RKO (cell line): ENCODE measurements at places on chromosomes 7 and 10.

DNA sequence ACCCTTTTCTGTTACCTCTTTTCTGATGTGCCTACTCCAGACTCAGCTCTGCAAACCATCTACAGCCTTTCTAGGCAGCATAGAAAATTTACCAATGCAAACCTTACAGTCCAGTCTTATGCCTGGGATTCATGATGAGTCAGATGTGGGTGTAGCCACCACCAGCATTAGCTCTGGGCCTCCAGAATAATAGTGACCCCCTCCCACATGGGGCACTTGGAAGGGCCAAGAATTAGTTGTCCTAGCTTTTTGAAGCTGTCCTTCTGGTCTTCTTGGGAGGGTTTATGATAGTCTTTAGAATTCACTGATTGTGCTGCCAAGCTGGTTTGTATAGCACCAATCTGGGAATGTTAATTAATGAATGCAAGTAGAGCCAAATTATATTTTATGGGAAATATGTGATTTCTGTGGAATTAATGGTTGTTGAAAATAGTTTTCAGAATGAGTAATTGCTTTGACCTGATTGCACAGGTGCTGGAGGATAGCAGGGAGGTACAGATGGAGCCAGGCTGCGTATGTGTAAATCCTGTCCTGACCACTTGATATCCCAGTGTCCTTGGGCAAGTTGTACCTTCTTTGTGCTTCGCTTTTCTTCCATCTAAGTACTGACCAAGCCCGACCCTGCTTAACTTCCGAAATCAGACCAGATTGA lies 94.8 kb downstream of the CPED1 start:
- peak; percentile 47 for DNase-seq

GRCh38 chr7:73851410-73852338 lies 9.3 kb upstream of the TMEM270 start:
- peak; percentile 98 for DNase-seq

DNA sequence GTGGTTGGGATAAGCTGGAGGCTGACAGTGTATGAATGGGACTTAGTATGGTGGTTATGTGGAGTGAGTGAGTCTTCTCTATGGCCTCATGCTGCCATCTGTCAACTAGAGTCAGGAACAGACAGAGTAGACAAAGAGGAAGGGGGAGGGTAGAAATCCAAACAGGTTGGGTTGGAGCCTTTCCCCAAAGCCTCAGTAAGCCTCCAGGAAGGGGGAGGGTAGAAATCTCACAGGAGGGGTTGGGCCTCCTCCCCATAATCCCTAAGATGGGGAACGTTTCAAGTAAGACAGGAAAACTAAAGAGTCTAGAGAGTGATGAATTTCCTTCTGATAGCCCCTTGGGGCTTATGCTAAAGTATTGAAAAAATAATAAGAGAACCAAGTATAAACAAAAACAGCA lies 2.0 kb upstream of the AKR1B15 start:
- no peak for DNase-seq

GRCh38 chr10:11162828-11163599 lies 145.3 kb downstream of the CELF2 start:
- DNase-seq: no peak

DNA sequence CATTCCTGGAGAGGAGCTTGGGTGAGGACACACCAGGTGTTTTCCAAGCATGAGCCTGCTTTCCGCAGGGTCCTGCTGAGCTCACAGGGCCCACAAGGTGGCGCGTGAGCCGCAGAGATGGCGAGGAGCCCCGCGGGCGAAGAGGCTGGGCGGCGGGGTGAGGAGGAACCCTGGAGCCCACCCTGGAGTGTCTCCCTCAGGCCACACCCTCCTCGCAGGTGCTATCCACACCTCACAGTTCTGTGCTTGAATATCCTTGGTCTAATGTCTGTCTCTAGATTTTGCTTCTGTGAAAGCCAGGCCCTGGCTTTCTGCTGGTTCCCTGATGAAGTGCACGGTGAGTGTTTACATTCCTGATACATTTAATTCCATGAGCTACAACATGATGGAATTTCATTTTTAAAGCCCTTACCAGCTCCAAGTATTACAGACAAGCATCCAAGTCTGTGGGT lies 433.6 kb downstream of the ACTR3B start:
- DNase-seq: peak; percentile 37

DNA sequence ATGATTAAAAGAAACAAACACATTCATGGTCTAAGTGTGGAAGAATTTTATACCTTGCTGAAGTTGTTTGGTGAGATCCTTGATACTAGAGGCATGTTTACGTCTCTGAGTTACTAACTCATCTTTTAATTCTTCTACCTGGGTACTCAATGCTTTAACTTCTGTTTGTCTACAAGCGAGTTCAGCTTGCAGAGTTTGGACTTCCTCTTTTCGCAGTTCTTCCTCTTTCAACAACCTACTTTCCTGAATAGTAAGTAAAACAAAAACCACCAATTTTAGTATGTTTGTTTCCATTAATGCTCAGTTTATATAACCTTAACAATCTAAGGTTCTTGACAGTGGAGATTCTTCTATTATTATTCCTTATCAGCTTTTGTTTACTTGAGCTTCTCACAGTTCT lies 42.9 kb downstream of the CCDC186 start:
- no peak for DNase-seq

GRCh38 chr7:70808876-70809275 lies 323.1 kb upstream of the GALNT17 start:
- DNase-seq: no peak

- no peak for DNase-seq
These were observed 5.7 kb downstream of the PLCE1 start for GRCh38 chr10:93999401-93999851.

GRCh38 chr7:7673240-7673550 lies 32.6 kb downstream of the UMAD1 start:
- no peak for DNase-seq

DNA sequence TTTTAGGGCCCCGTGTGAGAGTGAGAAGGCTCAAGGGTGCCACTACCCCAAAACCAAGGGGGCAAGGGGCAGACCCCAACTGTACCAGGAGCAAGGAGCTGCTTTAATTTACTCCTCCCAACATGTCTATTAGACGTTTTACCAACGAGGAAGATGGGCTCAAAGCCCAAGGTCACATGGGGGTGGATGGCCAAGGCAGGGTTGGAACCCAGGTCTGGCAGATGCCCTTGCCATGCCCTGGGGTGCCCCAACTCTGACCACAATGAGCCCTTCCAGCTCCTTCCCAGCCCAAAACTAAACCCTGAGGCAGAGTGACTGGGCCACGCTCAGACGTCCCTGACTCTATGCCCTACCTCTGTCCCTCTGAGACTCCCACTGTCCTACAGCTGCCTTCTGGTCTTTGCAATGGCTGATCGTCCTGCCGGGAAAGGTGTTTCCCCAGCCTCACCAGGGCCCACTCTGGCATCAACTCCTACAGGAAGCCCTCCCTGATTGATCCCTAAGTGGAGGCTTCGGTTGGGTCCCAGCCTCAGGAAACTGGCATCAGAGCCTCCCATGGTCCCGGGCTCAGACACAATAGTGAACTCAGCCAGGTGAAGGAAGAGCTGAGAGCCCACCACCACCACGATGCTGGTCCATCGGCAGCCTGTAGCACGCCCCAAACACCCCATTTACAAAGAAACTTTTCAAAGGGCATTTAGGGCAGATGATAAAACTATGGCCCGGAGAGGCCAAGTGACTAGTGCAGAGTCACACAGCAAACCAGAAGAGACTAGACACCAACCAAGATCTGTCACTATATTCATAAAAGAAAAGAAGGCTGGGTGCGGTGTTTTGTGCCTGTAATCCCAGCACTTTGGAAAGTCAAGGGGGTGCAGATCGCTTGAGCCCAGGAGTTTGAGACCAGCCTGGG lies 60.2 kb upstream of the MYL10 start:
- DNase-seq: no peak

DNA sequence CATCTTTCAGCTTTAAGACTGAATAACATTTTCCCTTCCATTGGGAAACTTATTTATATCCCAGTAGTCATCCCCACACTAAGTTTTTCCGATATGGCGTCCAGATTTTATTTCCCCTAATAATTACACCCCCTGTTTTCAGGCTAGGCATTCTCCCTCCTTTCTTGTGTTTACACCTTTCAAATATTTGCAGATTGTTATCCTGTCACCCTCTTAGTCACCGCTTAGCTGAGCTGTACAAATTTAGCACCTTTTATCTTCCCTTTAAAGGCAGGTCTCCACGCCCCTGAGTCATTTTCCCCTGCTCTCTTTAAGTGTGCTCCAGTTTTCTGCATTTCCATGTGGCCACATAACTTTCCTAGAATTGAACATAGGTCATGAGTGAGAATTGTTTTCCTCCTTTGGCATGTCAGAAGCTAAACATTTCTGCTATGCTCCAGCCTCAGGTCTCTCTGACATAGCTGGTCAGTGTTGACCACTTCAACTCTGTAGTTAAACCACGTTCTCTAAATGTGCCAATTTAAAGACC lies 47.4 kb downstream of the LRRC4 start:
- peak; percentile 24 for DNase-seq

DNA sequence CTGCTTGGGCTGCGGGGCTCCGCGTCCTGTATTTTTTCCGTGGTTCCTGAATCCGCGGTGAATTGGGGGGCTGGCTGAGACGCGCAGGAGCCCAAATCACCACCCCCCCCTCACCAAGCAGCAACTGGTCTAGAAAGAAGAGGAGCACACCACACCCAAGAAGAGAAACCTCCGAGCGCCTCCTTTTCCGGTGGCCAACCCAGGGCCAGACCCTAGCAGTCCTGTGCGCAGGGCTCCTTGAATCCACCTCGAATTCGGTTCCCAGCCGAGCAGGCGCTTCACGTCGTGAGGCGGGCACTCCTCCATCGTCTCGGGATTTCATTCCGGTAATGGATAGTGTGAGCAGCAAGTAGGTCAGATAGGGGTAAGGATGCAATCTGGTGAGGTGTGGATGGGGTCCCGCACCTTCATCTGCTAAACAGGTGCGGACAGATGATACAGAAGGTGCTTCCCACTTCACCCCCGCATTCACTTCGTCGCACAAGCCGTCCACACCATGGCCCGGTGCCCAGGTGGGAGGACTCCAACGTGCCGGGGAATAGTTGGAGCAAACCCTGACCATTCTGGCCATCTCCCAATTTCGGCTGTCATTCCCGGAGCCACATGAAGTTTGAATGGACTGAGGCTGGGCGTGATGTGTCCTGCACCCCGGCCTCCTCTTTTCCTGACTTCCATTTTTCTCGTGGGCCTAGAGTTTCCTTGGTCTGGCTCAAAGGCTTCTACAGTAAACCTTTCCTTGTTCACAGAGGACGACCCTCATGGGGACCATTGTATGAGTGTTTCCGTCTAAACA lies 19.8 kb upstream of the ZNF273 start:
- DNase-seq: no peak

GRCh38 chr7:32170838-32171237 lies 100.6 kb upstream of the PDE1C start:
- DNase-seq: no peak

GRCh38 chr7:99229234-99229633 lies 21.3 kb upstream of the KPNA7 start:
- DNase-seq: no peak

DNA sequence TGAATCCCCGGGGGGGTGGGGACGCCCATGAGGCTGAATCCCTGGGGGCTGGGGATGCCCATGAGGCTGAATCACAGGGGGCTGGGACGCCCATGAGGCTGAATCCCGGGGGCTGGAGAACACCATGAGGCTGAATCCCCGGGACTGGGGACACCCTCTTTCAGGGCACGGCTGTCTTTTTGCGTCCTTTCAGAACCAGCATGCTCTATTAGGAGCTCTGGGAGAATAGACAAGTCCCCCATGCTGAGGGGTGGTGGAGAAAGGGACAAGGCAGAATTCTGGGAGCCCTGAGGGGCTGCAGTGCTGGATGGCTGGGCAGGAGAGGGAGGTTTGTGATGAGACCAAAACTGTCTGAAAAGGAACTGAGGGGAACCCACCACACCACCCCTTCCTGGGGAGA lies 257.3 kb upstream of the TCERG1L start:
- DNase-seq: no peak

- DNase-seq: no peak
These were observed at the start of gene CNNM1 for GRCh38 chr10:99329304-99329553. Gene CNNM1 (plus strand): TSS chr10:99329356. CDS start chr10:99329388, 32 bp downstream.

- no peak for DNase-seq
These were observed 9.9 kb downstream of the NYAP1 start for GRCh38 chr7:100493476-100494264.

- DNase-seq: no peak
These were observed 186.6 kb downstream of the DPY19L1 start for GRCh38 chr7:34850681-34851080.

- no peak for DNase-seq
These were observed 44.1 kb upstream of the LBX1 start for GRCh38 chr10:101273330-101273729.

DNA sequence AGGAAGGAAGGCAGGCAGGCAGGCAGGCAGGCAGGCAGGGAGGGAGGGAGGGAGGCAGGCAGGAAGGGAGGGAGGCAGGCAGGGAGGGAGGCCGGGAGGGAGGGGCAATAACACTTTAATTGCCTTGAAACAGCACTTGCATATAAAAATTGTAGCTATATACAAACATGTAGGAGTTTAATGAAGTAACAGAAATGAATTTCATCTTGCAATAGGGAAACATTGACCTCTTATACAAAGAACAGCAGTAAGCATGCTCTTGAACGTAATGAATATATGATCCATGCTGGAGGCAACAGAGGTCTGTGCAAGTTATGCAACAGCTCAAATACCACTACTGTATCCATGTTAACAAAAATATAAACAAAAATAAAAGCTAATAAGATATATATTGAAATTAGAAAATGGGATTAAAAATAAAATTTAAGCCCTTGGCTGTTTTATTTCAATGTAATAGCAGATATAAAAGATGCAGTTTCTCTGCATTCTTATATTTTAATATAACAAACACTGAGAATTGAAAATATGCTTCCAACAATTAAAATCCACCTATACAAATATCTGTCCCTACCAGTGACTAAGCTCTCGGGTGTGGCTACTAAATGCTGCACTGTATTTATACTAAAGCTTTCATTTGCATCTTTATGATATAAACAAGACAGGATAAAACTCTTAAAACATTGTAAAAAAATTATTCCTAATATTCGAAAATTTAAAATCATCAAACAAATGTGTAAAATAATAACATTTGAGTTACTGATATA lies 50.3 kb downstream of the CACNA2D1 start:
- no peak for DNase-seq

GRCh38 chr7:148060724-148061123 lies 529.8 kb upstream of the C7orf33 start:
- no peak for DNase-seq

DNA sequence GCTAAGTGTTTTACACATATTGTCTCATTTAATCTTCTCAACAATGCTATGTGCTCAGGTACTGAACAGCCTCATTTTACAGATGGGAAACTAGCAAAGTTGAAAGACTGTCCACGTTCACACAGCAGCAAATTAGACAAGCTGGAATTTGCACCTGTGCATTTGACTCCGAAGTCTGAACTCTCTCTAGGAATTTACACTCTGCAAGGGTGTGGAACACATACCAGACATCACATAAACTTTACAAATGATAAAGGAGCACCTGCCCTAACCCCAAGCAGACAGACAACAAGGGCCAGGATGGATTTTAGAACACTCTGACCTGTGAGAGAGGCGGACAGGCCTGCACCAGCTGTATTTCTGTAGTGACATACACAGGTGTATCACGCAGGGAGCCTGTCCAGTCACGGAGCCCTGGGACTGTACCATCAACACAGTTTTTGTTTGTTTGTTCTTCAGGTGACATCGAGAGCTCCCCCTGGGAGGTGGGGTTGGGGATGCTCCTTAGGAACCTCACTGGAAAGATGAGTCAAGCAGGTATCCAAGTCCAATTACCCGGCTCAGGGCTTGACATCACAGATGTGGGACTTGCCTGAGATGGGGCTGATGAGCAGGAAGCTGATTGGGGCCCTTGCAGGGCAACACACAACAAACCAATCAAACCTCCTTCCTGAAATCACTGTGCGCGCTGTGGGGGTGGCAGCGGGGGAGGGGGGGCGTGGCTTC lies 31.0 kb downstream of the MKI67 start:
- no peak for DNase-seq
